ENCODE measurements at places on chromosomes 4 and X.

DNA sequence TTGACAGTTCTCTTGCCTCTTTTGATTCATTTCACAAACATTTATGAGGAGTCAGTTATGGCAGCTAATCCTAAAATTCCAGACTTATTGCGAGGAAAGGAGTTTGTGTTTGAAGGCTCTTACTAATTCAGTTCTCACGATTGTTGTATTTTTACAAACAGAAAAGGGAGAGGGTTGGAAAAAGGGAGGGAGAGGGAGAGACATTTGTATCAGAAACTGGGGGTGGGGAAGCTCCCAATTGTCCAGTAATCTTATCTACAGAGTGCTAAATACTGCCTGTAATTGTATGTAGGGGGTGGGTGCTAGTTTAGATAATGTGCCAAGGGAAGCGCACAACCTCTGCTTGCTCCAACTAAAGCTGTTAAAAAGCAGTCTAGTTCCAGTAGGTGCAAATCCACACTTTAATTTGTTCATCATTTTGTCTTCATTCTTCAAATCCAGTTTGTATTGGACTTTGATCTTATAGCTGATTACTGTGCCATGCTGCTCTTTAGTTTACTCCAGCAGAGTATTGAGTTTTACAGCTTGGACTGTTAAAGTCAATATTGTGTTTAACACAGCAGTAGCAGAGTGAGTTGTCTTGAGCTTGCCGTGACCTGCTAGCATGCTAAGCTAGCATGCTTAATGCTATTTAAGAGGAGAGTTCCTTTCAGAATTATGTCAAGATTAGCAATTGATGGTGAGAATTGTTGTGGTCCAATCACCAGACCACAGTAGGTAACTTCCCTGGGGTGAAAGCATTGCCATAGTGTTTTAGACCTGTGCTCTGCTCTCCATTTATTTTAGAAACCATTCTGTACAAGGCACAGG, 13.9 kb downstream of the FNIP2 start:
- DNase-seq: no peak

GRCh38 chrX:109077788-109078187, 341.4 kb upstream of the IRS4 start:
- DNase-seq: no peak

GRCh38 chrX:119240356-119240755, 4.3 kb downstream of the PGRMC1 start:
- DNase-seq: no peak

DNA sequence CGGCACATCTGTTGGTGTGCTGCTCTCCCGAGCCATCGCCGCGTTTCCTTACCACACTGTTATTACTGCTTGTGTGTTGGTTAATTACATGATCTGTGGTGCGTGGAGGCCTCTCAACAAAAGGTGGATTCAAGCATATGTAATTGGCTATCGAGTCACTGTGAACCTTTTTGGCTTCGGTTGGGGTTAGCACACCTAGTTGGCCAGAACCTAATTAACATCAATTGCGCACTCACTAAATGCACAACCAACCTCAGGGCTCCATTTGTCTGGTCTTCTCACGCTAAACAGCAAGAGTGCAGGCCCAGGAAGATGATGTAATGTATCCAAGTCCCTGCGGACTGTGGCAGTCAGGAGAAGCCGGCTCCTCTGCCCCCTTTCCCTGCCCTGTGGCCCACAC, 17.4 kb downstream of the ENPP6 start:
- no peak for DNase-seq

GRCh38 chr4:138611721-138612120, 369.6 kb upstream of the SLC7A11 start:
- no peak for DNase-seq

DNA sequence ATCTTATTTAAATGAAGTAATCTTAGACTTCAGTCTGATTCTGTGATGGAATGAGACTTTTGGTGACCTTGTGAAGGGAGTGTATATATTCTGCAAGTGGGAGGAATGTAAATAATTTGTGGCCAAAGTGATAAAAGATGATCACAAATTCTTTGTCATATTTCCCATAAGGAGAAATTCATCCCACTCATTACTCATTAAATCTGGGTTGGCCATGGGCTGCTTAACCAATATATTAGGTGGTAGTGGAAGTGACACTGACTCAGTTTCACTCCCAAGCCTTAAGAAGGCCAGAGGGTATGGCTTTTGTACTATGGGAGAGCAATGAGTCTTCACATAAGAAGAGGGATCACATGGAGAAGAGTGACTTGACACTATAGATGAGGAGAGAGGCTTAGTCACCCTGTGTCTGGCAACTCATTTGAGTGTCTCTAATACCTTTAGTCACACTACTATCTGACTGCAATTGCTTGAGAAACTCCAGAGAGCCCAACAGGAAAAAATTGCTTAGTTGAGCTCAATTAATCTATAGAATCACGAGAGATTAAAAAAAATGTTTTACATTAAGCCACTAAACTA, 408.2 kb upstream of the PITX2 start:
- DNase-seq: no peak

GRCh38 chr4:95190751-95191436, 357.9 kb downstream of the UNC5C start:
- no peak for DNase-seq

- no peak for DNase-seq
Measured at GRCh38 chr4:143618811-143619210, 81.7 kb downstream of the FREM3 start.

- DNase-seq: no peak
Measured at GRCh38 chr4:90219822-90220221, 92.6 kb downstream of the CCSER1 start.

GRCh38 chr4:13484749-13485221, 645 bp upstream of the RAB28 start:
- peak; percentile 37 for DNase-seq

- DNase-seq: peak; percentile 59
Measured at GRCh38 chr4:137608085-137608484, 75.8 kb upstream of the PCDH18 start.

GRCh38 chr4:71074452-71075299, 81.2 kb downstream of the DCK start:
- no peak for DNase-seq

DNA sequence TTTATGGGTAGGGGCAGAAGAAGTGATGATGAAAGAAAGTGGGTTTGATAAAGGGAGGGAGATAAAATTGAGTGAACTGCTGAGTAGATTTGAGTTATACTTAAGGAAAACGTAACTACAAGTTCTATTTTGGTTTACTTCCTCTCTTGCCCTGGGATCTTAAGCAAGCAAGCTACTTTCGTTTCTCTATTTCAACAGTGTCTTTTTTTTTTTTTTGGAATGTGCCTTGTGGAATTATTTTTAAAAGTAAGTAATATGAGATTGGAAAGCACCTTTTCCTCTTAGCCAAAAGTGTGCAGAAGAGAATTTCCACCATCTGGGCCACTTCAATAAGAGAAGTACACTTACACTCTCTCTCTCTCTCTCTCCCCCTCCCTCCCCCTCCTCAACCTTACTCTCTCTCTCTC, 16.0 kb upstream of the C4orf36 start:
- DNase-seq: peak; percentile 98

DNA sequence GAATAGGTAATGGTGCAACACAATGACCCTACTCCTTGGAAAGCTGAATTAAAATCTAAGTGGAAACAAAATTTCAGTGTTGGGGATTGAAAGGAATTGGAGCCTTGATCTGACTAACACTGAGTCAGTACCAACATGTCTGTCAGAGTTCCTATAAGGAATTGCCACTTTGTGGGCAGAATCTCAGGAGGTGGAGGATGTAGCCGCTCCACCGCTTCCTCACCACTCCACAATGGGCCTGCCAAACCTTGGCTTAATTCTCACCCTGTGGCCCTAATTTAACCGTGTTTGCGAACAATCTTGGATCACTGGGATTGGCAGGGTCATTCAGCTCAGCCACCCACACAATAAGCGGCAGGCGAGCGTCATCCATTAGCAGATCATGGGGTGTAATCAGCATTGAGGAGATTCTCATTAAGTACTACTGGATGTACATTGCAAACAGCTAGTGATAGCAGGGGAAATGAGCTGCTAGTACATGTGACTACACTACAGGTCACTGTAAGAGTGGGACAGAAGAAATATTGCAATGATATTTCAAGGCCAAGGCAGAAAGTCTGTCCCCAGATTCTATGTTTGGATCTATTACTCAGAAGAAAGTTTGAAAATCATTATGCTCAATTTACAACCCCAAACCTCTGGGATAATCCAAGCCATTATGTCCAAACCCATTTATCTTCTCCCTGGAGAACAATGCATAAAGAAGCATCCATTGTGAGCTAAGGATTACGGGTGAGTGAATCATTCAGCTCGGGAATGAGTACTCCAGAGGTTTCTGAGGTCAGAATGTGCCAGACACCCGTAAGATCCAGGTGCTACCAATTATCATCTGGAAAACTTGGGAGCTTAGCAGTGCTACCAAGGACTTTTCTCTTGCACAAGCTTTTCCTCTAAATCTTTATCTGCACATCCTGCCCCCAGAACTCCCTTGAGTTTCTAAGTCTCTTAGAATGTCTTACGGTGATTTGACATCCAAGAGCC, 5.8 kb downstream of the SRPX start:
- DNase-seq: no peak

- DNase-seq: no peak
Measured at GRCh38 chr4:5215321-5215720, 164.0 kb downstream of the STK32B start.

DNA sequence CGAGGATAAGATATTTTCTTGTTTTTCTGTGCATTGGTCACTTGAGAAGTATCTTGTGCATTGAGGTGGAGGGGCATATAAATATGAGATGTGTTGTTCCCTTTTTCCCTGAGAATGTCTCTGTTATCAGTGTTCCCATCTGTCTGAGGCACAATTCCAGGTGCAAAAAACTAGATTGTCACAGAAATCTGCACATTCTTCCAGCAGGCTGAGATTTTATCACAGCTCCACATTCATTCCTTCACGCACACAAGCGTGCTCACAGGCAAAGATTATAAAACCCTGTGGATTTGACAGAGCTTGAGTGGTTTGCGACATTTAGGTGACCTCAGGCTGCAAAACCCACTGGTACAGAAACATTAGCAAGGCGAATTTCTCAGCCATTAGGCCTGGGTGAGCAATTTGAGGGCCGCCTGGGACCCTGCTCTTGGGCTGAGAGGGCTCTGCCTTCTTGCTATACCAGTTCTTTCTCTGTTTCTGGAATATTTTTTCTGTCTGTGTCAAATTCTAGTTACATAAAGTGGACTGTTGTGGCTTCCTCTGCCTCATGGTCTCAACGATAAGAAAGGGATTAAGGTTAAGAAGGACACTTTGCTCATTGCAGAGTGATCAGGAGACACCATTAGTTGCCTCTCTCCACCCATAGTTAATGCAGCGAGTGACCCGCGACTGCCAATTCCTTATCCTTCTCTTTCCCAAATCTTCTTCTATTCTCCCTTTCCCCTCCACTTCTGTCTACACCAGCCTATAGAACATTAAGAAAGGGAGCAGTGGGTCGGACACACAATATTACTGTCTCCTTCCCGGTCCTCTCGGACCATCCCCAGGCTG, 86.7 kb upstream of the C1QTNF7 start:
- DNase-seq: no peak

- DNase-seq: no peak
Measured at GRCh38 chr4:149825336-149825735, 9.7 kb upstream of the IQCM start.

- no peak for DNase-seq
Measured at GRCh38 chr4:6221301-6221850, 21.0 kb upstream of the JAKMIP1 start.

DNA sequence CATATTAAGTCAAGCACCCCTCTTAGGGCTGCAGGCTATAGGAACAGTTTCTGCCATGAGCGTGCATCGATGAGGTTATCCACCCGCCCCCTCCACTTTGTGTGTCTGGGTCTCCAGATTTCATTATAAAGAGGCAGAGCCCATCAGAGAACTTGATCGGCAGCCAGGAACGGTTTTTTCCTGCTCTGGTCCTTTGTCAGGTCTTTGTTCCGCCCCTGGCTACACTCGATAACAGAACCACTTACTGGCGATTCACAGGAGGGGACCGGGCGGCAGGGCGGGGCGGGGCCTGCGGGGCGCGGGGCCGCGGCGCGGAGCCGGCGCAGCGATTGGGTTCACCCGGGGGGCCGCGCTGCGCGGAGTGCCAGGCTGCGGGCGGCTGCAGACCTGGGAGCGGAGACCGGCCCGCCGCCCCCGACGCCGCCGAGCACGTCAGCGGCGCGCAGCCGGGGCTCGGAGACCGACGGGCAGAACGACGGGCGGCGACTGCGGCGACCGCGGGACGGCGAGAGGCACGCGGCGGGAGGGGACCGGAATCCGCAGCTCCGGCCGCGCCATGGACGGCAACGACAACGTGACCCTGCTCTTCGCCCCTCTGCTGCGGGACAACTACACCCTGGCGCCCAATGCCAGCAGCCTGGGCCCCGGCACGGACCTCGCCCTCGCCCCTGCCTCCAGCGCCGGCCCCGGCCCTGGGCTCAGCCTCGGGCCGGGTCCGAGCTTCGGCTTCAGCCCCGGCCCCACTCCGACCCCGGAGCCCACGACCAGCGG, at the start of gene SLC10A4:
SLC10A4 (plus strand) TSS at position 338 of the 771 bp plus-strand sequence; CDS start at position 557, 219 bp downstream.
- no peak for DNase-seq

GRCh38 chr4:10366628-10367027, 90.6 kb downstream of the ZNF518B start:
- DNase-seq: no peak

- no peak for DNase-seq
Measured at GRCh38 chr4:118884716-118885115, 3.9 kb upstream of the SYNPO2 start.

- DNase-seq: no peak
Measured at GRCh38 chr4:39450618-39451017, 8.1 kb downstream of the RPL9 start.

DNA sequence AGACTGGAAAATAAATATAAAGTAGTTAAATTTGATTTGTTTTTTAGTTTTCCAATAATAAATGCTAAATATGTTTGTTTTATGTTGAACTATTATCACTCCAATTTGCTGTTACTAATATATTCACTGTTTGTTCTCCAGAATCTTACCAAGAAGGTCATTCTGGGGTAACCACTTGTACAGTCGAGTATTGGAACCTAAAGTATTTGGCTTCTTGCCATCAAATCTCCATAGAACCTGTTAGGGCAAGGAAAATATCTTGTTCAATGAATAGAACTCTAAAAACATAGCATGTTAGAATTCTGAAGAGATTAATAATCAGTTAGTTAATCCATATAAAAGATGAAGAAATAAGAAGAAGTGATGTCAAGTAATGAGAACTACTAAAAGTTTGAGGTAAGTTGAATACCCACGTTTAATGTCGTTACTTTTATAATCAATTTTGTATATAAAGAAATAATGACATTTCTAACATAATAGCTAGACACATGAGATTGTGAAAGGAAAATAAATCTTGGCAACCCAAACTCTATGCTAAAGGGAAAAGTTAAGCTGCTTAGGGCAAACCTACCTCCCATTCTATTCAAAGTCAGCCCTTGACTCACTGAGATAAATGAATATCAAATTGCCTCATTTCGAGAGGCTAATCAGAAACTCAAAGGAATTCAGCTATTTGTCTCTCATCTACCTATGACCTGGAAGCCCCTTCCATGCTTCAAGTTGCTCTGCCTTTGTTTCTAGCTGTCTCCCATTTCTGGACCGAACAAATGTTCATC, 15.3 kb downstream of the UGT2B15 start:
- no peak for DNase-seq

All from MV-4-11 (cell line).